ENCODE measurements at places on chromosomes 13 and 19.

DNA sequence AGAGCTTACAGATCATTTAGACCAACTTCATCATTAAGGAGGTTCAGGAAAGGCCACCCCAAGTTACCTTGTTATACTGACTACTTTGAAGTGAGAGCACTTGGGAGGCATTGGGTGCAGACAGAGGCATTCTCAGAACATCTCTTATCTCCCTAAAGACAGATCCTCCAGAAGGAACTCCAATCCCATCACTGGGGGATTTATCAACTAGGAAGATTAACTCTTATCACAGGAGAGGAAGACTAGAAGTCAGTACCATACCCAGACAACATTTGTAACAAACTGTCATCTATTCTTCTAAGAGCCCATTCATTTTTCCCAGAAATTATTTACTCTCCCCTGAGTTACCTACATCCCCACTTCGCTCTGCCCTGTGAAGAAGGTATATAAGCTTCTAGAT lies 5.8 kb upstream of the RFXAP start:
- DNase-seq = no peak

DNA sequence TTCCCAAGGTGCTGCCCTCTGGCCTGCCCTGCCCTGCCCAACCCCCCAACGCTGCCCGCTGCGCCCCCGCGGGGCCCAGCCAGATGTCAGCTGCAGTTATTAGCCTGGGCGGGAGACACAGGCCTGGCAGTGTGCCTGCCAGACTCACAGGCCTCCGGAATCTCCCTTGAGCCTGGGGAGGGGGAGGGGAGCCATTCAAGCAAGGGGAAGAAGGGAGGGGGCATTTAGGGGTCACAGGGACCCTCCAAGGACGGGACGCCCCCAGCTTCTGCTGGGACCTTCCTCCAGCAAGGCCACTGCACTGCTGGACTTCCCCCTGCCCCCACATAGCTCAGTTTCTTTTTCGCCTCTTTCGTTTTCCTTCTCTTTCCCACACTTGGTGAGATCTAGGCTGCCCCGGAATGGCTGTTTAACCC lies 2.6 kb upstream of the JUNB start:
- no peak for DNase-seq

DNA sequence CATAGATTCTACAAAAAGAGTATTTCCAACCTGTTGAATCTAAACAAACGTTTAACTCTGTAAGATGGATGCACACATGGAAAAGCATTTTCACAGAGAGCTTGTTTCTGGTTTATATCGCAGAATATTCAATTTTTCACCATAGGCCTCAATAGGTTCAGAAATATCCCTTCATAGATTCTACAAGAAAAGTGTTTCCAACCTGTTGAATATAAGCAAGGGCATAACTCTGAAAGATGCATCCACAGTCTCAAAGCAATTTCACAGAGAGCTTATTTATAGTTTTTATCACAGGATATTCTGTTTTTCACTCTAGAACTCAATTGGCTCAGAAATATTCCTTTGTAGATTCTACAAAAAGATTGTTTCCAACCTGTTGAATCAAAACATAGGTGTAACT lies 1483.6 kb downstream of the UQCRFS1 start:
- DNase-seq = no peak

- no peak for DNase-seq
Observed at GRCh38 chr19:6238643-6239281, 41.0 kb downstream of the MLLT1 start.

DNA sequence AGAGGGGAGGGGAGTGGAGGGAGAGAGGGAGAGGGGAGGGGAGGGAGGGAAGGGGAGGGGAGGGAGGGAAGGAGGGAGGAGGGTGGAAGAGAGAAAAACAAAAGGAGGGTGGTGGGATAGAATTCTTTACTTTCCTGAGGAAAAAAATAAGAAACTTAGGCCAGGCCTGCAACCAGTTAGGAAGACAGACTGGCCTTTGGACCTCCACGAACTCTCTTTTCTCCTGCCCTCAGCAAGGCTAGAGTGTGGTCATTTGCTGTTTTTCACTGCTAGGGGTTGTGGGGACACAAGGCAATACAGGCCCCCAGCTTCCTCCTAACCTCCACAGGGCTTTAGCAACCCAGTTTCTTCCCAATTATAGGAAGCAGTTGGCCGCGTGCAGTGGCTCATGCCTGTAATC lies 4.2 kb downstream of the CCDC8 start:
- no peak for DNase-seq

DNA sequence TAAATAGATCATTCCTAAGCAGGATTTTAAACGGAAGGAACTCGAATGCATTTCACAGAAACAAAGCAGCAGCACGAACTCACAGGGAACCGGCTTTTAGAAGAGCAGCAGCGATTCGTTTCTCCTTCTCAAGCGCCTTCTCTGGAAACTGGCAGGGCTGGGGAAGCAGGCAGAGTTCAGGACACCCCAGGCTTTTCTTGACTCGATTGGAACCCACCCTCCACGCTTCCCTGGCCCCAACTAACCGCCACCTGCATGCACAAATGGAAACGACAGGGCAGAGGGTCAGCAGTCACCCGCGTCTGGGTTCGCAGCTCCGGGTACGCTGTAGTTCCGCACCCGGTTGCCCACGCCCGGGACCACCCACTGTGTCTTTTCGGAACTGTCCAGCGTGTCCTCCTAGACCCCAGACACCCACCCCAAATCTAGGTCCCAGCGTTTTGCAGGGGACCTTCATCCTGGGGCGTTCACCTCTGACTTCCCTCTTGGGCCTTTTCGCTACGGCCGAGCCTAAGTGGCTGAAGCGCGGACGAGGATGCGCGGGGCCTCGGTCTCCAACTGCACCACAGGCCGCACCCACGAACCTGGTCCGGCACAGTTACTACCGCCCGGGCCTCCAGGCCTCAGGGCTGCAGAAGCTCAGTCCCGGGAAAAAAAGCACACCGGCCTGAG lies 500 bp downstream of the ZFP30 start:
- DNase-seq = no peak

GRCh38 chr13:46605076-46605824 lies 52.3 kb downstream of the LRCH1 start:
- no peak for DNase-seq

DNA sequence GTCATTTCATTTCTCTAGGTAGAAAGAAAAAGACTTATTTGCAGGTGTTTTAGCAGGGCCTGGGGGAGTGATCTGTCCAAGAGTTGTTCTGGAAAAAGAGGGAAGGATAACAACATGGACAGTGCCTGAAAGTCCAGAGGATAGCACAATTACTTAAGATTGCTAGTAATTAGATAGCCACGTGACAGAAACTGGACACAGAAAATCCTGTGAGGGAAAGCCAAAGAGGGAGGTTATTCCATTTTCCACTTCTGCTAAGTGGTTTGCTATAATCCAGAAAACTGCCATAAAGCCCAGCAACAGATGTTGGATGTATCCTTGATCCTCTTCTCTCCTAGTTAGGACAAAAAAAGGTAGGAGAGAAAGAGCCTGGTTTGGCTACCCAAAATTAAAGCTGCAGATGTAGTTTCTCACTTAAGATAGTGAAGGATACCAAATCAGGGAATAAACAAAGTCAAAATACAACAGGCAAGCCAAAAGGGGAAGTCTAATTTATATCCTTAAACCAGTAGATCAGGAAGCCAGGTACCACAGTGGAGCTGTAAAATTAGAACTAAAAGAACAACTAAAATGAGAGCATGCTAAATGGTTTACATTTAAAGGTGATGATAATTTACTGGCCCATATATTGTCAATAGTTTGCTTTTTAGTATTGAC lies 140.2 kb downstream of the VWA8 start:
- DNase-seq = no peak

GRCh38 chr13:51823863-51824262 lies 19.9 kb upstream of the DHRS12 start:
- no peak for DNase-seq

DNA sequence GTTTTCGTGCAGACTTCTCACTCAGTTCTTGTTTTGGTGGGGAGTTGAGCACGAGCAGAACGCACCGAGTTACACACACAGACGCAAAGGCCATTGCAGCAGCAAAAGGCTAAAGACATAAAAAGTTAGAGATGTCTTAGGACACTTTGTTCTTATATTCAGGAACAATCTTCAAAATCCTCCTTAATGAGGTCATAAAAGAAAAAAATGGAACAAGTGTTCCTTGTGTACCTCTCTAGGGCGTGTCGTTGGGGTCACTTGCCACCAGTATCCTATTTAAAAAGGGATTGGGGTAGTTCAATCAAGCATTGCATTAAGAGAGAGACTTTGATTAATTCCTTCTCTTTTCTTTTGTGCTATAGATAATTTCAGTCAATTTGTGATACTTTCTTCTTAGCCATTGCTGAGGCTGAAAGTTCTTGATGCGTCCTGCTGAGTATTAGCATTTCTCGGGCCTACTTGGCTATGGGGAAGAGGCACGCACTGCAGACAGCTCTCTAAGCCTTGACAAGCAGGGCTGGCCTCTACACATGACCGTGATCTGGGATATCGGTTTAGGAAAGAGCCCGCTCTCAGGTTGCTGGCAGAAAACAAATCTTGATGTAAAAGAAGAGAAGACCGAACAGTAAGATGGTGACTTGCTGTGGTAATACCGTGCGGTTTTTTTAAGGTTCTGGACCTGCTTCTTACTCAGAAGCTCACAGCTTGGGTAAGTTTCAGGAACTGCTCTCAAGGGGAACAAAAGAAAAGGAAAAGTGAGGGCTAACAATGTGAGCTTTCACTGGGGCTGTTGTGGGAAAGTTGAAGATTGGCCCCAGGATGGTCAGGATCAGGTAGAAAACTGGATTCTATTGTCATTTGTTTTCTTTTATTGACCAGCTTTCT lies 223.6 kb downstream of the TM9SF2 start:
- DNase-seq = no peak

DNA sequence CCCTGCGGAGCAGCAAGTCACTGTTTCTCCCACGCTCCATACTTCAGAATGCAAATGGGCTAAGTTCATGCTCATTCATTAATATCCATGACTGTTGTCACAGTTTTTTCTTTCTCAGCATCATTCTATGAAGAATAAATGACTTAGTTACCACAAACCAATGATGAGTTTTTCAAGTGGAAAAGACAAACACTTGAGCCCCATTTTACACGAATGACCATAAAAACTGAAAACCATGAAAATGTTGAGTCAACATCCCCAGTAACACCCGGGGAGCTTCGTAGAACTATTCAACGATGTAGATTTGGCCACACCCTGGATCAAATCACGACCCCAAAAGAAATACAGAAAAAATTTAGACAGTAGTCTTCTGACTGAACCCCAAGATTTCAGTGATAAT lies 99.8 kb upstream of the GJB6 start:
- DNase-seq = no peak

DNA sequence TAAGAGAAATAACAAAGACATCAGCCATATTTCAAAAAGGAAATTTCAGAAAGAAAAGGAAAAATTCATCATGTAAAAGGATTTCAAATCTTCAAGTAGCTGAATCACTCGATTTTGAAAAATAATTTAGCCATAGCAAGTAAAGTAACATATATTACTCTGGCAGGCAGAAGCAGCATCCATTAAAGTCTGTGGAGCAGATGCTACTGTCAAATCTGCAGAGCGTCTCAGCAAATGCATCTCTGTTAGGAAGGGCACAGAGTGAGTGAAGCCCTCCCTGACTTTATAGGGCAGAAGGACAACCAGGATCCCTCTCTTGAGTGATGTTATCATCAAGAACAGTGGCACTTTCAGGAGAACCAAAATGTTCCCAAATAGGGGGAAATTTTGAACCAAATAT lies 445.5 kb downstream of the EFNB2 start:
- DNase-seq = no peak

DNA sequence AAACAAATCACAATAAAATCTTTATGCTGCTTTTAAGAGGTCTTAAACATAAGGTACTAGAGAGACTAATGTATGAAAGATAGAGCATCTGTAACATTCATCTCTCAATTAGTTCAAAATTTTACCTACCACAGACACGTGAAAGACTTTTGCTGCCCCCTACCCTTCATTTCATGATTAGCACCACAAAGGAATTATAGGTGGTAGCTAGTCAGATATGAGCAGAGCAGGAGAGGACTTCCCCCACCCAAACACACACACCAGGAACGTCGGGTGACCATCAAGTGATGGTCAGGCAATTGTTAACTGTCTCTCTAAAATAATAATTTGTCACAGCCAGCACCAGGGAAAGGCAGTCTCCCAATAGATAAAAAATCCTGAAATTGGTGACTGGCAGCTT lies 1531.7 kb upstream of the SPRY2 start:
- DNase-seq = no peak

GRCh38 chr13:100388923-100389322 lies 199.7 kb downstream of the GGACT start:
- DNase-seq = no peak

- peak; percentile 45 for DNase-seq
Observed at GRCh38 chr19:3132971-3133792, 2.7 kb upstream of the GNA15 start.

DNA sequence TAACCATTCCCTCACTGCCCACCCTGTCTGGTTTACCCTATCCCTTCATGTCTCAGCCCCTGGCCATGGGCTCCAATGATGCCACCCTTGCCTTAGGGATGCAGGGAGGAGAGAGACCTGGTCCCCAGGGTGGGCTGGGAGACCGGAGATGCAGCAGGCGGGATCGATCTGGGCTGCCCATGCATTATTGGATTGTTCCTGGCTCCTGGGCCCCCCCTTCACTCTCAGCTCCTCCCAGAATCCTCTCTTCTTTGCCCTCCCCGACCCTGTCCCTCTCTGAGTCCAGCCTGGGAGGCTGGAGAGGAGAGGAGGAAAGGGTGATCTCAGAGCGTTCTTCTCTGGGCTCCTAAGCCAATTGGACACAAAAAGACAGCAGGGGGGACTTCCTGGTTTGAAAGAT lies 5.8 kb downstream of the KASH5 start:
- DNase-seq = no peak

DNA sequence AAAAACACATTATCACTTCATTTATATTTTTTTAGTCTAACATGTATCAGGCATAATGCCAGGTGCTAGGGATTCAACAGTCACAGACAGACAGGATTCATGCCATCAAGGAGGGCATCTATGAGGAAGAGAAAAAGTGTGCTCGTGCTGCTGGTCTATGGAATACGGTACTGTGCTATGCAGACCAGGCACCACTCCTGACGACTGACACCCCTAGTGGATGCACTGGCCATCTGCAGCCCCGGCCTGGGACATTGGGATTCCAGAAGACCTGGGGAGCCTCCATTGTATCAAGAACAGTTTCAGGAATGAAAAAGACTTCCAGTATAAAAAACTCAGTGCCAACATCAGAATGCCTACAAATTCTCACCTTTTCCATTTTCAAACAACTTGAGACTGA lies 94.0 kb downstream of the KLF12 start:
- DNase-seq = peak; percentile 7
